ENCODE measurements at places on chromosomes 5 and 9.

GRCh38 chr5:164303646-164304215 is 798.3 kb downstream of the MAT2B start:
- no peak for DNase-seq

- DNase-seq, result no peak
Observed at GRCh38 chr9:105205787-105206495, 38.5 kb upstream of the SLC44A1 start.

- no peak for DNase-seq
Observed at GRCh38 chr5:75993183-75993582, 90.0 kb upstream of the SV2C start.

GRCh38 chr9:82681809-82682208 is 381.1 kb downstream of the RASEF start:
- DNase-seq, result no peak

DNA sequence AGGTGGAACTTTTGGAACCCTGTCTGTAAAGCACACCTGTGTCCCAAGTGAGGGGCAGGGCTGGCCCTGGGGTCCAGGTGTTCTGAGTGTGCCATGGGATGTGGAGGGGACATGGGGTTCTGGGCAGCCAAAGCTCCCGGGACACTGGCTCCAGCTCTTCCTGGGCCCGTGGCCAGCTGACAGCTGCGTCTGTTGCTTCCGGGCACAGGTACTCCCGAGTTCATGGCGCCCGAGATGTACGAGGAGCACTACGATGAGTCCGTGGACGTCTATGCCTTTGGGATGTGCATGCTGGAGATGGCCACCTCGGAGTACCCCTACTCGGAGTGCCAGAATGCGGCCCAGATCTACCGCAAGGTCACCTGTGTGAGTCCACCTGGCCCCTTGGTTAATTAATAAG is 50.7 kb downstream of the WNK2 start:
- no peak for DNase-seq

GRCh38 chr9:36170531-36170930 is 1.3 kb downstream of the CCIN start:
- DNase-seq, result no peak

DNA sequence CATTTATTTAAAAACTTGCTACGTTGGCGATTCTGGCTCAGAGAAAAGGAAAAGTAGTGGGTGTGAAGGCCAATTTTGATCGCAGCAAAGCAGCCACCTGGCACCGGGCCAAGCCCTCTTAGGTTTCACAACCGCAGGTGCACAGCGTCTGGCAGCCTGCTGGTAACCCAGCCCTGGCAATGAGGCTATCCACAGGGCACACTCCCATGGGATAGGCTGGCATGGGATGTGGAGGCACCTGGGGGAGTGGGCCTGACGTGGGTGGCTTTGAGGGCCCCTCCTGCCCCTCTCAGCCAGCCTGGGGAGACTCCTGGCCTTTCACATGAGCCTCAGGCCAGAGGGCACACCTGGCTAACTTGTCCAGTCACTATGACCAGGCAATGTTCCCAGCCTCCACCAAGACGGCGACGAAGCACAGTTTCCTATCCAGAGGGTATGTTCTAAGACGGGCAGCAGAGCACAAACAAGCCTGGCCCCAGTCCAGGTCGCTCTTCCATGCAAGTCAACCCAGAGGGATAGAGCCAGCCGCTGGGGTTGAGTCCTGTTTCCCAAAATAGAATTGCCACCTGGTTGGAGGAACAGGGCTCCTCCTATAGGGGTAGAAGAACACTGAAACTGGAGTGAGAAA is 19.0 kb downstream of the CMBL start:
- DNase-seq, result peak; percentile 37

DNA sequence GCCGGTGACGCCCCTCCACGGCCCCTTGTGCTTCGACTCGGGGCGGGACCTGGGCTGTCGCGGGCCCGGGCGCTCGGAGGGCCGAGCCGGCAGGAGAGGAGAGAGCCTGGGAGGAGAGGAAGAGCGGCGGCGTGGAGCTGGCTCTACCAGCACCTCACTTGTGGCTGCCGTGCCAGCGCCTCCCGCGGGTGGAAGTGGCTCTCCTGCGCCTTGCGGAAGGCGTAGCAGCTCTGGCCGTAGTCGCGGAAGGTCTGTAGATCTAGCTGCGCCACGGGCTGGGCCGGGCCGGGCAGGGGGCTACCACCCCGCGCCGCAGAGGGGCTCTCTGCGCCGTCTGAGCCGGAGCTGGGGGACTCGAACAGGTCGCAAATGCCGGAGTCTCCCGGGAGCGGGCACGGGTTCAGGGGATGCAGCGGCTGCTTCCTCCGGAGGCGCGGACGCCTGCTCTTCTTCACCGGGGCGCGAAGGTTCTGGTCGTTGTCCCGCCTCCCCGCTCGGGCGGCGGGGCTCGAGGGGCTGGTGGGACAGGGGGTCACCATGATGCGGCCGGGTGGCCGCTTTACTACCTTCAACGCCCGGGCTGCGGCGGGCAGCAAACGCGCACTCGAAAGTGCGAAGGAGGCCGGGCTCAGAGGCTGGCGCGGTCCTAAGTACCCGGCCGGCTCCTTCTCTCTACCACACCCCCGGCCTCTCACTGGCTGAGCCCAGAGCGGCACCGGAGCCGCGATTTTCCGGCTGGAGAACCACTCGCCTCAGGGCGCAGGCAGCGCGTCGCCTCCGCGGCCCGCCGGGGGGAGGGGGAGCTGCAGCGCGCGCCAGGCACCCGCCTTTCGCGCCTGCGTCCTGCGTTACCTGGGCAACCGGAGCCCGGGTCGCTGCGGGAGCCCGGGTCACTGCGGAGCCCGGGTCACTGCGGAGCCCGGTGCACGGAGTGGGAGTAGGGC is at the start of gene CCNO:
Gene CCNO, minus strand, starts transcription at position 624 of the 944 bp plus-strand sequence. Its CDS starts 85 bp downstream, at position 539.
- DNase-seq, result peak; percentile 63

DNA sequence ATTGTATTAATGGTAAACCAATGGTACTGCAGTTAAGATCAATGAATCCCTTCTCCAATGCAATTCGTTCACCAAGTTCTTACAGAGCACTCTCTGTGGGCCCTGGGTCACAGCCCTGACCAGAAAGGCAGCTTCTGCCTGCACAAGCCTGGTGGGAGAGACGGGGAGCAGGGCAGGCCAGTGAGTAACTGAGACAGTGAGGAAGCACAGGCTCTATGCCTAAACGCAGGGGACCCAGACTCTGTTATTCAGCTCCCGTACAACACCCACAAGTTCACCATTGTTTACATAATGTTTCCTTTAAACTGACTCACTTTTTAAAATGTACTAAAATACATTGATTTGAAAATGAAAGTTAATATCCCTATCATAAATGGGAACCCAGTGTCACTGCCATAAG is 40.5 kb upstream of the CTSL start:
- no peak for DNase-seq

GRCh38 chr5:132667309-132667708 is 6.5 kb upstream of the IL4 start:
- DNase-seq, result no peak

DNA sequence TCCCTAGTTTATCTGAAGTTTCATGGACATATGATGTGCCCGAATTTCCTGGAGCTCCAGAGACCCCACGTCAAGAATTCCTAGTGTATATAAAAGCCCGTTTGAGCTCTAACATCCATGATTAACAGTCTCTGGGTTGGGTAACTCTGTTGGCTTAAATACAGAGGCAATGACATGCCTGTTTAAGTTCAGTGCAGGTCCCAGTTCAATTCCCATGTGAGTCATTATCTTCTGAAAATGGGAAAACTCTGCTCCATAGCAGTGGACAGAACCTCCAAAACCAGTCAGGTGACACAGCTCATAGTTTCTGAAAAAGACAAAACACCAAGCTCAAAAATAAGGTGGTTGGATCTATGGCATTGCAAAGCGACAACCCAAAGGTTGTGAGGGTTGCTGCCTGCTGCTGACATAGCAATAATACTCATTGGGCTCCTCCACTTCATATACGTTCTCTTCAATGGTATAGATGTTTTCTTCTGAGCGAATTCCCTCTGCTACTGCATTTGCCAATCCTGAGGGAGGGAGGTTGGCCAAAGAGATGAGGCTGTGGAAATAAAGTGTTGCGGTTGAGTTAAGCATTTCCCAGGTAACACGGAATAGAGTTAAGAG is 22.0 kb downstream of the HAVCR2 start:
- no peak for DNase-seq

GRCh38 chr9:127209220-127209619 is 55.4 kb upstream of the GARNL3 start:
- DNase-seq, result no peak

GRCh38 chr5:5983261-5983980 is 394.9 kb downstream of the MED10 start:
- DNase-seq, result no peak

DNA sequence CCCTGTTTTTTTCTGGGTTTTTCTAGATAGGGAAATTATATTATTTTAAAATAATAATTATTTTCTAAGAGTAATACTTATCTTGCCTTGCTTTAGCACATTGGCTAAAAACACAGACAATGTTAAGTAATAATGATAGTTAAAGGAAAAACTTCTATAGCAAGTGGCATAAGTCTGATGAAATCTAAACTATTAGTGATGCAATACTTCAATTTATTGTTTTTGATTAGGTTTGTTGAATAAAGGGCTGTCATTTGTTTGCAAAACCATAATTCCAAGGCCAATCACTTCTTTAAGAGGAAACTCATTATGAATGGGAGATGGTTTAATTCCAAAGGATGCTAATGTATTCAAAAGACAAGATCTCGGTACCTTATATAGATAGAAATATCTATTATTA is 293.8 kb upstream of the FBXL7 start:
- DNase-seq, result no peak

DNA sequence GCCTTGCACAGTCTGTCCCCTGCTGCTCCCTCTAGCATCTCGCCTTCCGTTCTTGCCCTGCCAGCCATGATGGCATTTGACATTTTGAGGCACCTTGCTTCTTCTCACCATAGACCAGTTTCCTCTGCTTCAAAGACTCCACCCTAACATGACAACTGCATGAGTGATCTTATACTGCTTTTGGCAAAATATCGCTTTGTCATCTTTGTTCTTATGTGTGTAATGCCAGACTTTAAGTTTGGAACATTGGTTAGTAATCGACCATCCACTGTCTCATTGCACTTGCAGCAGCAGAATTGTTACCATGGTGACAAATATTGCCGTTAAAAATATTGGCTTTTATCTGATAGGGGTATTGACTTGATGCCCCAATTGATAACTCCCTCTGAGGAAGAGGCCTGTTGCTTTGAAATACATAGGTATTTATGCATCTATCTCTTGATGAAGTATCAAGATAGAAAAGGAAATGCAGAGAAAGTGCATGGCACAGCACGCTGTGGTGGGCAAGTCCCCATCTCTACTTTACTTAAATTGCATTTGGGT is 6.8 kb downstream of the GARIN3 start:
- no peak for DNase-seq

DNA sequence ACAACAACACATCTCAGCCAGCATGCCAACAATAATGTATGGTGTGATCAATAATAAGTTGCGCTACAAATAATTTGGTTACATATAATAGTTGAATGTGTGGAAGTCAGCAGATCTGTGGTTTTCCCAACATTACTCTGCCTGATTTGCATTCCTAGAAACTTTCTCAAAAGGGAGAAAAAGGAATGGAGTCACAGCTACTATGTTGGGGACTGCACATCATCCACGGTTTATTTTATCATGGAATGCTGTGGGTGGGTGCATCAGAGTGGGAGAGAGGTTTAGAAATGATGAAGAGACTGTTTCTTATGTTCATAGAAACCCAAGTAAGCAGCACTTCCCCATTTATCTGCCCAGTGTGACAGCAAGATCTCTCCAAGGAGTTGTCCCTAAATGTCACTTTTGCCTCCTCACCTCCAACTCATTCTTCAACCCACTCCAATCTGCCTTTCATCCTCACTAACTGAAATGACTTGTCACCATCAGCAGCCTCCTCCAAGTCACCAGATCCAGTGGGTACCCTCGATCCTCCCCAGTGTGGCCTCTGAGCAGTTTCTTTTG is 2.8 kb upstream of the SPOCK1 start:
- DNase-seq, result no peak

GRCh38 chr9:87862536-87863268 is 20.0 kb upstream of the SPATA31E1 start:
- DNase-seq, result peak; percentile 85

- no peak for DNase-seq
Observed at GRCh38 chr9:134271338-134272301, 54.6 kb upstream of the RXRA start.

GRCh38 chr9:16406526-16407225 is 463.8 kb downstream of the BNC2 start:
- no peak for DNase-seq

DNA sequence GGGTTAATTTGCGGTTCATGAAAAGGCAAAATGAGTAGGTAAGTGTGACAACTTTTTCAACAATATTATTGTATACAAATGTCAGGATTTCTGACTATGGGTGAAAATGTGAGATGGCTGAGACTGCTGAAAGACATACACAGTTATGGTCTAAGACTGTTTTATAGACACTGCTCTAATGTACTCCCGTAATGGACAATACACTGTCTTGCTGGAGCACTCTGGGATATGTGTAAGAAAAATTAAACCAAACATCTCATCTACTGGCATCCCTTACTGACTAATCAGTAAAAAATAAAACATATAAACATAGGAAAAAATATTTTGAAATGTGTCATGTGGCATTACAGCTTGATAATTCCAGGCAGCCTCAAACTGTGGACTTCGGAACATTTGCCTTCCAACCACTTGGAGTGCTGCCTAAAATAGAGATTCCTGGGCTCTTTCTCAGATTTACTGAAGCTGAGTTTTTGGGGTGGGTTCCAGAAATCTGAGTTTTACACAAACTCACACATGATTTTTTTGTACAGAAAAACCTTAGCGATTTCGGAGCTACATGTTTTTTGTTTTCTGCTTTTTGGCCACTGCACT is 233.9 kb upstream of the TBCA start:
- no peak for DNase-seq

GRCh38 chr5:114391321-114391720 is 29.5 kb downstream of the KCNN2 start:
- DNase-seq, result no peak

GRCh38 chr5:139277171-139277570 is 16.4 kb upstream of the MATR3 start:
- DNase-seq, result no peak

- no peak for DNase-seq
Observed at GRCh38 chr5:179302499-179303185, 42.6 kb downstream of the ADAMTS2 start.

GRCh38 chr5:112366987-112367386 is 52.1 kb downstream of the EPB41L4A start:
- DNase-seq, result no peak

DNA sequence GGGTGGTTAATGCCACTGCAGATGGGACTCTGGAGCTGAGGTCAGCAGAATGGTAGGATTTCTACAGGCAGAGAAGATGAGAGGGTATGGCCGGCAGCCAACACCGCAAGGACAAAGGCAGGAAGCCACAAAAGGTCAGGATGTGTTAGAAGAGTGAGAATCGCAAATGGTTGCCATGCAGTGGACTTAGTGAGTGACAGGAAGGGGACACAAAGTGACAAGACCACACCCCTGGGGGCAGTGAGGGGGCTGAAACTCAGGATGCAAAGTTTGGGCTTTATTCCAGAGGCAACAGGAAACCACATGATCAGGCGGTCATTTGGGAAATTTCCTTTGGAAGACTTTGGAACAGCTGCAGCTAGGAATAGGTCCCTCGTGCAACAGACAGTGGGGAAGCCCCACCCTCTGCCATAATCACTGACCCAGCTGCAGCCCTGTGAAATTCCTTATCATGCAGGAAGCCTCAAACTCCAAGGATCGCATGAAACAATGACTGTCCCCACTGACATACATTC is 14.2 kb upstream of the CCDC180 start:
- peak; percentile 1 for DNase-seq

GRCh38 chr5:122297587-122298298 is 14.3 kb upstream of the SNCAIP start:
- no peak for DNase-seq

Data from kidney glomerular epithelial cell (primary cell).